ENCODE measurements at places on chromosomes 3 and 15.

DNA sequence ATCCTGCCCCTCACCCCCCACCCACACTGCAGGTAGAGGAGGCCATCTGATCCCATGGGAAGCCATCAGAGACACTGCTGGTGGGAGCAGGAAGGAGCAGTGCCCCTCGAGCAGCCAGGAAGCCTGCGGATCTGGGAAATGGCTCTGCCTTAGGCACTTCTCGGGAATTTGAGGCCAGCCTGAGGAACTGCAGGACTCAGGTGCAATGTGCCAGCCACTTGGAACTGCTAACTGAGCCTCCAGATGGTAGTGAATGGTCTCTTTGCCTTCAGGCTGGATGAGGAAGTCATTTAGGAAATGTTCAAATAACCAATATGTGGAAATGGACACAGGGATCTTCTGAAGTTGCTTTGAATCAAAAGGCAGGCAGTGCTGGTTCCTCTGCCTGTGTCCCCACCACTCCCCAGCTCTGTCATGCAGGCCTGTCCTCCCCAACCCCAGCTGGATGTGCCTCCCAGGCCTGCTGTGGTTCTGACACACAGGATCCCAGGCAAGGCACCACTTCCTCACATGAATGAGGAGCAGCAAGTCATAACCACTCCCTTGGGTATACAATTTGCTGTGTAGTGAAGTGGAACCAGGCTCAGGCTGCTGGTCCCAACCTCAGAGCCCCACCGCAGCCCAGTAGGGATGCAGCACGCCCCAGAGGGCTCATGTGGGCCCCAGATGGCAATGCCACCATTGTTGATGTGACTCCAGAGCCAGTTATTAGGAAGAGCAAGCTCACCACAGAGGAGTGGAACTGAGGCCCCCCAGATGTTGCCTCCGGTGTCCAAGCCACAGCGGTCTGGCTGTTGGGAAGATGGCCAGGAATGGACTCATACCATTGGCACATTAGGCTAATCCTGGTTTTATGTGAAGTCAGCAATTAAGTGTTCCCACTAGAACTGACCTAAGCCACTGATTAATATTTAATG is 46.5 kb upstream of the LIMD1 start:
- no peak for DNase-seq

- DNase-seq: no peak
These were observed 481 bp upstream of the ECE2 start for GRCh38 chr3:184275381-184275701.

GRCh38 chr3:183895296-183895695 is 10.6 kb upstream of the PARL start:
- DNase-seq: no peak

DNA sequence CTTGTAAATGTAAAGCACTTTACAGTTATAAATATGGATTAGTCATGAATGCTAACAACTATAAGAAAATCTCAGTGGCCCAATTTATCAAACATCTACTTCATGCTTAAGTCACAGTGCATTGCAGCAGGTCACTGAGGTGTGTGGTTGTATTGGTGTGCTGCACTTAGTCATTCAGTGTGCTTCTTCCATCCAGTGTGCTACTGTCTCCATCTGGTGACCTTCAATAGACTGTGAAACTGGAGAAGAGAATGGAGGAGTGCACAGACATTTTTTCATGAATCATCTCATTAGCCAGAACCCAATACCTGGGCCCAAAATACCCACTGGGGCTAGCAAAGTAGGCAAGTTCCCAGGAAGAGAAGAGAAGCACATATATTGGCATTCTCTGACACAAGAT is 199.6 kb downstream of the SHOX2 start:
- DNase-seq: no peak

GRCh38 chr3:101963902-101964362 is 114.6 kb downstream of the NFKBIZ start:
- no peak for DNase-seq

DNA sequence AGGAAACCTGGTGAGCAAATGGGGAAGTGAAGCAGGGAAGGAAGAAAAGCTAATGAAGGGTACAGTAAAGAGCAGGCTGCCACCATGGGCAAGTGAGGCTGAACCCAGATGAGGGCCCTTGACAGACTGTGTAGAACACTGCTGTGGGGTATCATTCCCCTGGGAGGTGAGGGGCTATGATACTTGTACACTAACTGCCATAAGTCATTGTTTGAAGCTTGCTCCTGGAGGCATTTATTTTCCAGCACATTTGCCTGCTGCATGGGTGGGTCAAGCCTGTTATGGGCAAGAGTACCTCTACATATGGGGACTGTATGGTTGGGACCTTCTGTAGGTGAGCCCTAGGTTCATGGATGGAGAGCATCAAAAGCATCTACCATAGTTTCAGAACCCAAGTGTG is 57.4 kb downstream of the POMGNT2 start:
- no peak for DNase-seq

- no peak for DNase-seq
These were observed 29.0 kb downstream of the IL17RD start for GRCh38 chr3:57135964-57136719.

- DNase-seq: no peak
These were observed 98.1 kb downstream of the TPRA1 start for GRCh38 chr3:127492426-127492825.

DNA sequence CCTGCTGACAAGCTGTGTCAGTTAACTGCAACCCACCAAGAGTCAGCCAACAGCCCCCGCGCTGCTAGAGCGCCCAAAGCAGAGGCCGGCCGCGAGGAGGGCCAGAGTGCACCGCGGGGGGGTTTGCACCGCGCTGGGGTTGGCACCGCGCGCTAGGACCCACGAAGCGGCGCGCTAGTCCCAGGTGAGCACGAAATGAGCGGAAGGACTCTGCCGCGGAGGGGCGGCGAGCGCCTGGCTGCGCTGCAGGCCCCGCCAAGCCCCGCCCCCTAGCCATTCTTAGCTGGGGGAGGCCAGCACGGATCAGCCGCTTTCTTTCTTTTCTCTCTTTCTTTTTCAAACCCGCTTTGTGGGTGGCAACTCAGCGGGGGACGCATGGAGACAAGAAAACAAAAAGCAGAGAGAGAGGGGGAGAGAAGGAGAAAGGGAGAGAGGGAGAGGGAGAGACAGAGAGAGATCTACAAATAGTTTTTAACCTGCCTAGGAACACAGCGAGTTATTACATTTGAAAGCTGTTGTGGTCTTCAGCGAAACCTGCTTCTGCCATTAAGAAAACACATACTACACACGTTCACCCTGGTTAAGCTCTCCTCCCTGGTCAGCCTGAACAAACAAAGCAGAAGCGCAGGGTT is 6.9 kb upstream of the FOXB1 start:
- no peak for DNase-seq

DNA sequence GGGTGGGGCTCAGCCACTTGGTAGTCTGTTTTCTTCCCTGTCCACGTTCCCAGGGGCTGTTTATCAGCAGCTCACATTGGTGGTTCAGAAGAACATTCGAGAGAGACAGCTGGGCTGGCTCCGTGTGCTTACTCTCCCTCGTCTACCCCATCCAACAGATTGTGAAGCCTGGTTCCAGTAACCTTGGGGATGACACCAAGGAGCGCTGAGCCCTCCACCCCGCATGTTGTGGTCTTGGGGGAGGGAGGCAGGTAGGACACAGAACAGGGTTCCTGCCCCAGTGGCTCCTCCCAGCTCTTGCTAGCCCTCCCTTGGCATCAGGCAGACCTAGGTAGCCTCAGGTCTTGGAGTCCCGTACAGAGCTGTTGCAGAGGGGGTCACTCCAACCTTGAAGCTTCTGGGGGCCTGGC is 33.1 kb downstream of the KLF13 start:
- DNase-seq: no peak

DNA sequence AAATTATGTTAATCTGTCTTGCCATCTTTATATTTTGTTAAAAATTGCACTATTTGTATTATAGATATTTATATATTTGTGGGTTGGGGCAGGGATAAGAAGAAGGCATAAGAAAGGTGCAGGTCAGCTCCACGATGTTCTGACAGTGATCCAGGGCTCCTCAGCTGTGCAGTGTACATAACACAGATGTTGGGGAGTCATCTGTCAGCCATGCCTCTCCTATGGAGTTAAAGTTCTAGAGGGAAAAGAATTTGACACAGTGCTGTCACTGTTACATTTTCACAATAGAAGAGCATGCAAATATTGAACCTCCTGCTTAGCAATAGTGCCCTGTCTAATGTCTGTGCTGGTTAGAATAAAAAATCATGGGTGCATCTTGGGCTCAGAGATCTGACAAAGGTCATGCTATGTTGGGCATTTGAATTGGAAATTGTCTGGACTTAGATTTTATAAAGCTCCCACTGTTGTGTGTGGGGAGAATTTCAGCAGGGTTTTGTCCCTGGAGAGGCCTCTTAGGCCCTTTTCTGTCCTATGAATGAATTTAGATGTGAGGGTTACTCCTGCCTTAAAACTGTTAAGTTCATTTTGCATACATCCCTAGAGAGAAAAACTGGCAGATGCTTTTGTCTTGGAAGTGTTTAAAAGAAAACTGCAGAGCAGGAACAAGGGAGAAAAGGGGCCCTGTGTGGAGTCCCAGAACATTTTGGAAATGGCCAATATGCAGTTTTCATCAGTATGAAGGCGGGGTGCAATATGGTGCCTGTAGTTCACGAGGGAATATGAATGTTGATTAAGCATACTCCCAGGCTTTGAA is 20.4 kb downstream of the CDIN1 start:
- no peak for DNase-seq

DNA sequence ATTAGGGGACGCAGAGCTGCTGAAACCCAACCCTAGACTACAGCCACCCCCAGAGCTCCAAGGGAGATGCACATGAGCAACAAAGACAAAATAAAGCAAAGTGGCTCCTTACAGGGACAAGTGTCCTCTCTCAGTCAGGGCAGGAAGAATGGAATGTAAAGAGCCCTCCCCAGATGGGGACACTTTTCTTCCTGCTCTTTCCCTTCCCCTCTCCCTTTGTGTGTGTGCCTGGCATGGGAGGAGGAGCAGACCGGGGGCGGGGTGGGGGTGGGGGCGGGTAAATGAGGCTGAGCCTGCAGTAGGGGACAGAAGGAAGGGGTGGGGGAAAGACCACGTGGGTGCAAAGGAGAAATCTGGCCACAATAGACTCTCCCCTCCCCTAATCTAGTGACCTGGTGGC is 37.4 kb downstream of the ACAA1 start:
- no peak for DNase-seq

GRCh38 chr3:183845090-183845489 is 19.7 kb upstream of the MAP6D1 start:
- no peak for DNase-seq

GRCh38 chr3:172591876-172592771 is 68.9 kb upstream of the TNFSF10 start:
- no peak for DNase-seq

- no peak for DNase-seq
These were observed 125.0 kb upstream of the LIPC start for GRCh38 chr15:58306591-58307312.

DNA sequence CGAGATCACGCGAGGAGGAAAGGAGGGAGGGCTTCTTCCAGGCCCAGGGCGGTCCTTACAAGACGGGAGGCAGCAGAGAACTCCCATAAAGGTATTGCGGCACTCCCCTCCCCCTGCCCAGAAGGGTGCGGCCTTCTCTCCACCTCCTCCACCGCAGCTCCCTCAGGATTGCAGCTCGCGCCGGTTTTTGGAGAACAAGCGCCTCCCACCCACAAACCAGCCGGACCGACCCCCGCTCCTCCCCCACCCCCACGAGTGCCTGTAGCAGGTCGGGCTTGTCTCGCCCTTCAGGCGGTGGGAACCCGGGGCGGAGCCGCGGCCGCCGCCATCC is 1.1 kb upstream of the SETD5 start:
- DNase-seq: peak; percentile 48

DNA sequence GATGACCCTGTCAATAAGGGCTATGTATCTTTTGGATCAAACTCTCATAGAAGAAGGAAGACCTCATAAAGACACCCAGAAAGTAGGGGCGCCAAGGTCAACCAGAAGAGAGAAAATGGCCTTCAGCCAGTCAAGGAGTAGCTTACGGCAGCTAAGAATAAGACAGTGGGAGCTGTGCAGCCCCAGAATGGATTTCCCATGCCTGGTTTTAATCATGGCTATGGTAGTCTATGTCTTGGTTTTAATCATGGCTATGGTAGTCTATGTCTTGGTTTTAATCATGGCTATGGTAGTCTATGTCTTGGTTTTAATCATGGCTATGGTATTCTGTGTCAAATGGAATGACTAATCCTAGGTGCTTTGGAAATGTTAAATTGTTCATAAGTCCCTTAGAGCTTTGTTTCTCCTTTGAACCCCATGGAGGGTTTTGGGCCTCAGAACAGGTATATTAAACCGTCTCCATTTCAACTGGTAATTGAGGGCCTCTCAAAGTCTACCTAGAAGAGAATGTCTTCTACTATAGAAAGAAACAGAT is 742.0 kb upstream of the CFAP20DC start:
- DNase-seq: no peak

DNA sequence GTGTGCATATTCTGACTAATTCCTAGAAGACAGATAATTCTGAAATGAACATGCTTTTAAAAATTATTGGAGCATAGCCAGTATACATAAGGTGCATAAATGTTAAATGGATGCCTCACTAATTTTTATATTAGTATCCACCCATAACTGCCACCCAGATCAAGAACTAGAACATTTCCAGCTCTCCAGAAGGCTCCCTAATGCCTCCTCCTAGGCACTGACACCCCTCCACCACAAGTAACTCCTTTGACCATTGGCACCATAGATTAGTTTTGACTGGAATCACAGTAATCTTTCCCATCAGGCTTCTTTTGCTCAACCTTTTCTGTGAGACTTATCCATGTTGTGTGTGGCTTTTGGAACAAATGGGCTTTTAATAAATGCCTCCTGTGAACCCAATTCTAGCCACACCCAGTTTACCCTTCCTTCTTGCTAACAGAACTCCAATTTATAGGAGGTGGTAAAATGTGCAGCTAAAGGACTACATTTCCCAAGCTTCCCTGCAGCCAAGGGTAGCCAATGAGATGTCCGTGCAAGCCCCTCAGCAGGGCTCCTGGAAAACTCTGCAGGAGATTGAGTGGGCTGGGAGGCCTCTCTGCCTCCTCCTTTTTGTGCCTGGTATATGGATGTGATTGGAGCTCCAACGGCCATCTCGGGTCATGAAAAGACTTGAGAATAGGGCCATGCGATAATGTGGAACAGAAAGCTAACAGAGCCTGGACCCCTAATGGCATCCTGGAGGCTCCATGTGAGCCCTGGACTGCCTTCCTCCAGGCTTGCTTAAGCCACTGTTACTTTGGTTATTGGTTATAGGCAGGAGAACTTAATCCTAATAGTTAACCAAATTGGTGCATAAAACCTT is 322.6 kb upstream of the TLE3 start:
- DNase-seq: no peak

GRCh38 chr3:145251311-145251710 is 909.7 kb downstream of the PLOD2 start:
- no peak for DNase-seq

DNA sequence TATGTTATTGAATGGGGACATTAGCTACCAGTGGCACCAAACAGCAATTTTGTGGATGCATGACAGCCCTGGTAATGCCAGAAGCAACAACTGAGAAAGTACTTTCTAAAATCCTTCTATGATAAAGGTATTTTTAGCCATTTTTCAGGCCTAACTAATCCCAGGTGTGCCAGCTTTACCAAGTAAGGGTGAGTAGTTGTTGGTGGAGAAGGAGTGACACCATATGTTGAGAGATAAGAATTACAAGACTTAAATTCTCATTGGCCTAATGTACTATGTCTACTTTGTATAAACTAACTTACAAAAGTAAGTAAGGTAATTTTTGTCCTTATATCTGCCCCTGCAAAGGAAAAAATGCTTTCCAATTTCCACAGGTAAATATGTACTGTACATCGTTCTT is 4.1 kb upstream of the COX17 start:
- no peak for DNase-seq

GRCh38 chr15:99738021-99738847 is 5.0 kb upstream of the LYSMD4 start:
- DNase-seq: no peak

Data from NCI-H187 treated with DMSO at 0.1 percent for 48 hours (cell line).